ENCODE measurements at places on chromosomes 12 and 14. TPM values are rescaled to one million over a fixed set of nuclear protein-coding genes. Genes with fewer than 3 reads are reported as not detected.

Gene CCDC59
- total RNA-seq: 89.0 TPM

Gene TEAD4
- total RNA-seq: 19.8 TPM

Gene HELB
- 1.6 TPM for total RNA-seq

Gene GDF3
- total RNA-seq: not detected

Gene IFI27L2
- total RNA-seq: 84.1 TPM
